Activated CD8-positive, alpha-beta memory T cell treated with anti-CD3 and anti-CD28 coated beads for 1 hour (primary cell): ENCODE measurements at places on chromosomes 2 and 18.

GRCh38 chr2:74768401-74768914 is 65.5 kb upstream of the HK2 start:
- no peak for DNase-seq

DNA sequence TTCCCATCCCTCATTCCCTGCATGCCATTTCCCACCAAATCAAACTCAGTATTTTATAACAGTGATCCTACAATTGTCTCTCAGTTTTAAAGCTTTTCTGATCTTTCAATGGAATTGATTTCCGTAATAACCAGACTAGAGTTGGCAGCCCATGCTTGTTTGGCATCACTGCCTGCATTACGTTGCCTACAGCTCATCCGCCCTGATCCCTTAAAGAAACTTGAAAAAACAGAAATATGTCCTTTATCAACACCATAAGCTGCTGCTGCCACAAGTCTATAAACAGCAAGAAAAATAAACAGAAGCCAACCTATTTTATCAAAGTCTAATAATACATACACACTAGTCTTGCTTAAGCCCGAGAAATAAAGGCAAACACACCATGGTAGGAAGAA is 331.0 kb downstream of the METTL4 start:
- no peak for DNase-seq

DNA sequence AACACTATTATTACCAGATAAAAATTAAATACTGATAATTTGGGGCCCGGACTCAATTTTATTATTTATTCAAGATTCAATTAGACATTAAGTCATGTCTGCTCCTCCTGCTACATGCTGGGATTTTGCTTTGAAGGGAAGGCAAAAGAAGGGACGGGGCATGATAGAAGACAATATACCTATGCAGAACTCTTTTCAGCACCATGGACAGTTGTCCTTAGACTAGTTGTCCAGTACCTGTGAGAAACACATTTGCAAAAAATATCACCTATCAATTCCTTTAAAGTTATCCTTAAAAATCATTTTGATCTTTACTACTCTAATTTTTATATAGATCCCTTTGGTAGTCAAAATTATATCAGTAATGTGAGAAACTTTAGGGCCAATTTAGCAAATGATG is 100.2 kb upstream of the SULT1C3 start:
- no peak for DNase-seq

DNA sequence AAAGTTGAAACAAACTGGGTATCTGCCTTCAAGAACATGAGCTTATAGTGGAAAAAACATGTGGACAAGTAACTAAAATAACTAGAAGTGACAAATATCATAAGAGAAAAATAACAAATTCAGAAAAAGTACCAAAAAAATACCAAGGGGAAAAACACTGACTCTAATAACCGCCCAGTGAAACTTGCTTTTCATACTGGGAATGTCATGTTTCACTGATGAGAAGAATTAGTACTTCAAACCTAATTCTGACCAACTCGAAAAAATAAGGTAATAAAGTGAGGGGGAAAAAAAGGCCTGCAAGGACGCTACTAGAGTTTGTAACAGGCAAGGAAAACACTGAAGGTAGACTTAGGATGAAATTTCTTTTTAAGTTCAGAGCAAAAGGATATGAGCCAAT is 83.6 kb downstream of the RTTN start:
- DNase-seq = no peak

DNA sequence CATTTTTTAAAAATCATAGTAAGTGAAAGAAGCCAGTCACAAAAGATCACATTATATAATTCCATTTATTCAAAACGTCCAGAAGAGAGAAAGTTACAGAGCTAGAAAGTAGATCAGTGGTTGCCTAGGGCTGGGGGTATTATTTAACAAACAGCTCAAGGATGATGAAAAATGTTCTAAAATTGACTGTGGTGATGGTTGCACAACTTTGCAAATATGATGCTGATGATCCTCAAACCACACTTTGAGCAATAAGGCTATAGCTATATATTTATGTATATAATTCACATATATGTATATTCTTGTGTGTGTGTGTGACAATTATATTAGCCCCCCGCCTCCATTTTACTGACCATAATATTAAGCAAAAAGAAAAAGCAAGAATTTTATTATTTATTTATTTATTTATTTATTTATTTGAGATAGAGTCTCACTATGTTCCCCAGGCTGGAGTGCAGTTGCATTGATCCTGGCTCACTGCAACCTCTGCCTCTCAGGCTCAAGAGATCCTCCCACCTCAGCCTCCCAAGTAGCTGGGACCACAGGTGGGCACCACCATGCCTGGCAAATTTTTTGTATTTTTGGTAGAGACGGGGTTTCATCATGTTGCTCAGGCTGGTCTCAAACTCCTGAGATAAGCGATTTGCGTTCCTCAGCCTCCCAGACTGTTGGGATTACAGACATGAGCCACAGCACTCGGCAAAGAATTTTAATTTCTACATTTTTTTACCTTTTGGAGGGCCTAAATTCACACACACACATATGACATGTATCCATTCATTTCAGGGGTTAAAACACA is 1.9 kb downstream of the WDR12 start:
- no peak for DNase-seq

DNA sequence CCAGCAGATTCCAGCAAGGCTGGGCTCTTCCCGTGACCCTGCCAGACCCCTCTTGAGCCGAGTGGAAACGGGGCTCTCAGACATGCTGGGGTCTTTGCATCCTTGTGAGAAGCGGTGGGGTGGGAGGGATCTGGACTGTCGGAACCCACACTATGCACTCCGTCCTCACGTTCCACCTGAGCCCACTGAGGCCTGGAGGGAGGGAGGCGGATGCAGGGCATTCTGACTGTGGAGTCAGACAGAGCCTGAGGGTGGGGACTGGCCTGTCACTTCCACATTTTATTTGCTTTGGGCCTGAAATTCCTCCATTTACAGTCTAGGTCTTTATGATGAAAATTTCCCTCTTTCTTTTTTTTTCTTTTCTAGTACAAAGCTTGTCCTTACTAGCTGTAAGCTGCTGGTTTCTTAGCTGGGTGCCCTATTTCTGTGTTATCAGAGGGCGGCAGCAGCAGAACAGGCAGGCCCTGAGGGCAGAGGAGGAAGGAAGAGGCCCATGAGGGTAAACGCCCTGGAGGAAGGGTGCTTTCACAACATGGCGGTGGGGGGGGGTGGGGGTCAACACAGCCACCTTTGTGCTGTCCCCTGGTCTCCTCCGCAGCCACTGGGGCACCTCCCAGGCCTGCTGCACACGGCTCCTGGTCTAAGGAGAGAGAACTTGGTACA is 373.5 kb upstream of the MYT1L start:
- DNase-seq = no peak

DNA sequence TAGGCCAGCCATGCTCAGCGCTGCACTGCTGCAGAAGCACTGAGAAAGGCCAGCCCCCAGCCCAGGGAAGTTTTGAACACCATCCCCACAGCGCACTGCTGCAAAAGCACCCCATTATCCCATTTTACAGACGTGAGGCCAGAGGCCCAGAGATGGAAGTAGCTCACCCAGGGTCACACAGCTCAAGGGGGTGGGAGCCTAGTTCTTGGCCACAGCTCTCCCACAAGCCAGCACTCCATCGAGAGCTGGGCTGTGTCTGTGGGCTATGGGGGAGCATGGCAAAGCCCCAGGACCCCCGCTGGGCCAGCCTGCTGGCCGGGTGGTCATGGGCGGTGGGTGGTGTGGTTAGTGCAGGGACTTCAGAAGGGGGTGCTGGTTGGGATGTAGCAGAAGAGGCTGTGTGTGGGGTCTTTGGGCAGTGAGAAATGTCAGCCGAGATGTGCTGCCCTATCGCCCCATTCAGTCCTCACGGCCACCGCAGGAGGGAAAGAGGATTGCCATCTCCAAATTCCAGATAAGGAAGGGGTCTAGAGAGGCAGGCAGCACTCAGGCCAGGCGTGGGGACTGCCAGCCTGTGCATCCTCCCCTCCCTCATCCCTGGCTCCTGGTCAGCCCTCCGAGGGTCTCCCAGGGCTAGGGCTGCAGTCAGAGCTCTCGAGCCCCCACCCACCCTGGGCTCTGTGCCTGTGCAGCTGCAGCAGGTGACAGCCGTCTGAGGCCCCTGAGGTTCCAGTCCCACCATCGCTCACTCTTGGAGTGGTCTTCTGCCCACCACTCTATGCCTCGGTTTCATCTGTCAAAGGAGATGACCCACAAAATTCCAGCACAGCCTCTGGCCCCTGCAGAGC is 17.0 kb upstream of the GPR17 start:
- DNase-seq = no peak

GRCh38 chr2:52356556-52356955 is 1324.6 kb upstream of the NRXN1 start:
- no peak for DNase-seq

- DNase-seq = no peak
These were observed 52.6 kb upstream of the KIDINS220 start for GRCh38 chr2:8889978-8890377.

GRCh38 chr2:118295592-118296390 is 207.5 kb downstream of the INSIG2 start:
- DNase-seq = no peak

DNA sequence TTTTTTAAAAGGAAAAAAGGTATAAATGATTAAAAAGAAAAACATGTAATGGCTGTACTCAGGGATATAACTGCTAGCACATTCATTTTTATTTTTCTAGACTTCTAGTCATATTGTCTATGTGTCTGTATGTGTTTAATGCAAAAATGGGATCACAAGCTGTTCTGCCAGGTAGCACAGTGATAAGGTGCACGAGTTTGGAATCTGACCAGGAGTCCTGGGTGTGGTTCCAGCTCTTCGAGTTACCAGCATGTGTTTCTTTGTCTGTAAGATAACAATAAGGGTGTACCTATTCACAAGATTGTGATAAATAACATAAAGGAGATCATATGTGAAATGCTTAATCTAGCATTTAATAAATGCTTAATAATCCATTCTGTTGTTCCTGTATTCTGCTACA is 145.3 kb downstream of the PKP4 start:
- no peak for DNase-seq
